CD8-positive, alpha-beta memory T cell (primary cell): ENCODE measurements at places on chromosomes 3 and 15. TPM values are rescaled to one million over a fixed set of nuclear protein-coding genes. Genes with fewer than 3 reads are reported as not detected.

The LDHAL6B gene
- total RNA-seq, result not detected

The GOLGA6L9 gene
- total RNA-seq, result 1.6 TPM

The MUC4 gene
- total RNA-seq, result 0.24 TPM

- no peaks in the 10 kb centered on the region for H3K4me1 ChIP-seq
- H3K27ac ChIP-seq, result no peak overlapping the region
- no peak for DNase-seq
- H3K4me3 ChIP-seq, result no peak overlapping the region
- H3K36me3 ChIP-seq, result no peaks in the 10 kb centered on the region
- H3K27me3 ChIP-seq, result no peaks in the 10 kb centered on the region
Measured at GRCh38 chr3:141934354-141934753, 57.9 kb downstream of the ATP1B3 start.

The XCR1 gene
- total RNA-seq, result not detected

DNA sequence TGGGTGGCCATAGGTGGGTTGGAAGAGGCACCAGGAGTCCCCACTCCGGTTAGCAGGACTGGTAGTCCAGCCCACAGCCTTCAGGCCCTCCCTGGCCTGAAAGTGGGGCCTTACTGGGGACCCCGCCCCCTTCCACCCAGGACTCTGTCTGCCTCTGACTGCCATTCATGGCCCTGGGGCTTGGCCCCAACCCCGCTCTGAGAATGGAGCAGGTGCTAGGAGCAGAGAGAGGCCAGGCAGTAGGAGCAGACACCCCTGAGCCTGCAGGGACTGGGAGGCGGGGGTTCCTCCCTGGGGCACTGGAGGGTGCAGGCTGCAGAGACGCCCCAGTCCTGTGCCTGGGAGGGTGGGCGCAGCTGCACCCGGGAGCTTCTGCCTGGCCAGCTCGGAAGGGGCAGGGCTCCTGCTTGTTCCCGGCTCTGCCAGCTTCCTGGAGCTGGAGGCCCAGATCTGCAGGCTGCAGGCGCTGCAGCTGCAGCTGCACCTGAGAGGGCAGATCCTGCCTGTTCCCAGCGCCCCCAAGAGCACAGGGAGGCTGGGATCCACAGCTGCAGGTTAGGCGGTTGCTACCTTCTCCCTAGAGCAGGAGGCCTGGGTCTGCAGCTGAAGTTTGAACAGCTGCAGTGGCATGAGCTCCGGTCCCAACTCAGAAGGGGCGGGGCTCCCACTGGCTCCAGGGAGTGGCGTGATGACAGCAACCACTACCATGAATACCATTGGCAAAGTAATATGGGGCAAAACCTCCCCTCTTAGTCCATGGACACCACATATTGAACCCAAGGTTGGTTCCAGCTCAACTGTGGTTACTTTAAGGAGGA lies 194.7 kb downstream of the SQOR start:
- H3K36me3 ChIP-seq, result no peaks in the 10 kb centered on the region
- no peaks in the 10 kb centered on the region for H3K27me3 ChIP-seq
- no peak overlapping the region for H3K4me3 ChIP-seq

The TPRA1 gene
- 52.1 TPM for total RNA-seq

The LRRIQ4 gene
- total RNA-seq, result 0.20 TPM

DNA sequence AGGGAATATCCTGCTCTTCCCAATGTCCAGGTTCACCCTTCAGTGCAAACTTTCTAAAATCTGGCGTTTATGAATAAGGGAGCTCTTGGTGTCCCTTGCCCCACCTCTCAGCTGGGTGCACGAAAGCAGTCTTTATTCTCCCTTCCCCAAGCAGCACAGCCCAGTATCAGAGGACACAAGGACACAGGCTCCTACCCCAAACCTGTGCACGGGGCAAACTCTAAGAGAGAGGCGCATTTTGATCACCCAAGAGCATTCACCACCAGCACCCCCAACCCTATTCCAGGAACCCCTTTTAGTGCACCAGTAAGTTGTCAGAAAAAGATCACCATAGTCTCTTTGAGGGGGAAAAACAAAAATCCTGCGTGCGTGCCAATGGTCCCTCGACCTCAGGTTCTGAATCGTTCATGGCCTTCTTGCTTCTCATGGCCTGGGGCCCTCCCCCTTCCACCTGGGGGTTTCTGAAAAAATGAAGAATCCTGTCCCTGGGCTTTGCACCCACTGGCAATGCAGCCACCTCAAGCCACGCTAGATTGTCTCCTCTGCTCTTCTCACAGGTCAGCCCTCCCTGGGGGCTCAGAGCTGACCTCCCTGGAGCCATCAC lies 78.9 kb downstream of the FAM174B start:
- no peaks in the 10 kb centered on the region for H3K36me3 ChIP-seq
- no peak for DNase-seq
- H3K4me3 ChIP-seq, result no peak overlapping the region
- H3K27me3 ChIP-seq, result peaks cover 5% of the 10 kb centered on the region

GRCh38 chr3:54856271-54856670 lies 71.6 kb downstream of the LRTM1 start:
- no peak overlapping the region for H3K4me3 ChIP-seq
- H3K36me3 ChIP-seq, result no peaks in the 10 kb centered on the region
- DNase-seq, result no peak
- no peak overlapping the region for H3K27ac ChIP-seq
- no peaks in the 10 kb centered on the region for H3K4me1 ChIP-seq
- H3K27me3 ChIP-seq, result no peaks in the 10 kb centered on the region

The HIGD2B gene
- total RNA-seq, result 0.27 TPM

The NUP210 gene
- total RNA-seq, result 143 TPM
